Activated CD8-positive, alpha-beta memory T cell treated with anti-CD3 and anti-CD28 coated beads for 48 hours (primary cell): ENCODE measurements at places on chromosomes 1 and 21.
A peak's percentile ranks its signal among the peaks of the same experiment; 100 is the strongest.

GRCh38 chr1:209703834-209704504, 677 bp upstream of the HSD11B1 start:
- no peak for DNase-seq

- DNase-seq: no peak
Measured at GRCh38 chr1:187787736-187788135, 959.0 kb downstream of the PLA2G4A start.

- DNase-seq: no peak
Measured at GRCh38 chr1:157584503-157584902, 13.4 kb downstream of the FCRL4 start.

DNA sequence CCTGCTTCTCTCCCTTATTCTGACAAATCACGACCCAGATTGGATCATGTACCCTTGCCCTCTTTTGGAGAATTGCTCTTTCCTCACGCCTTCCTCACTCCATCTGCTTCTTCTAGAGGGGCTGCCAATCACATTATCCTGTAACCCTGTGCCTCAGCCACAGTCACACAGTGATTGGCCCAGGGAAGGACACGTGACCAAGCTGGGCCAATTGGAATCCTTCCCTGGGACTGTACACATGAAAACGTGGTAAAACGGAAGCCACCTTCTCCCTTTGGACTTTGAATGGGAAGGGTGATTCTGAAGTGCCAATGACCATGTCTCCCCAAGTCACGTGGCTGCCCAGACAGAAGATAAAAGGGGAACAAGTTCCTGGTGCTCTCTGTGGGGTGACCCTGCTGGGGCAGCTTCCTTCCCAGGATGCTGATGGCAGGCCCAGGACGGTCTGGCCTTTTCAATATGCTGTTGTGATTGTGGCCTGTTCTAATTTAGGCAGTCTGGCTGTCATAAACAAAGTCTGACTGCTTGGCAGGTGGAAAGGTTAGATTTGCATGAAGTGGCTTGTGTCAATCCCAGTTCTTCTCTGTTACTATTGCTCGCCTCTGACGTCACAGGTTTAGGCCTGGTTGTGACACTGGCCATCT, 92.9 kb downstream of the UBIAD1 start:
- DNase-seq: no peak

DNA sequence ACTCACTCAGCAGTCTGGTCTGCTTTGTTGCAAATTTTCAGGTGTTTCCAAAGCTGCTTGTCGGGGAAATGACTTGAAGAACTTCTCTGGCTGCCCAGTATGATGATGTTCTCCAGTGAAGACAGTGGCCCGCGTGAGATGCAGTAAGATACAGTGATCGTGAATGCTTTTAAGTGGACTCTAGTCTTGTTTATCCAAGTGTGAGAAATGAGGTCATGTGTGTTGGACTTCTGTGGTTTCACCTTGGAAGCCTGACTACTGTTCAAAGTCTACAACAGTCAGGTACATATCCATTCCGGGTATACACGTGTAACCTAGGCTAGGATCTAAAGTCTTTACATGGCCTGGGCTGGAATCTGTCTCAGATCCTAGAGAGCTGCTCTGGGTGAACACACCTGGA, 29.1 kb downstream of the ZNF695 start:
- no peak for DNase-seq

GRCh38 chr1:68495968-68496679, 758 bp downstream of the DEPDC1 start:
- DNase-seq: no peak

GRCh38 chr1:62316135-62316534, 3.1 kb downstream of the KANK4 start:
- DNase-seq: no peak

GRCh38 chr1:32715901-32716311, 13.3 kb upstream of the SYNC start:
- no peak for DNase-seq

- no peak for DNase-seq
Measured at GRCh38 chr1:115839029-115839678, 1.8 kb downstream of the NHLH2 start.

DNA sequence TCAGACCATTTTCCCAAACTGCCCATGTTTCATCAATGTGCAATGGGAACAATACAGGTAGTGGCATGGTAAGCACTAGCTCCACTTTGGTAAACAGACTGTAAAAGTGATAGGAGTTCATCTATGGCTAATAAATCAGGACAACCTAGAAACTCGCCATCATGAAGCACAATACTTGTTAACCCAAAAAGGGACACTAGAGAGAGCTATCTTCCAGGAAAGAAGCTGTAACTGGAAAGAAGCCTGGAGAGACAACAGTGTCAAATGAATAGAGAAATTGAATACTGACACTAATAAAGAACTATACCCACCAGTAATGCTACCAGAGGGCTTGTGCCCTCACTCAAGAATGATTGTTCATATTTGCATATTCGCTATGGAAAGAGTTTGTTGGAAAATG, 164.7 kb upstream of the RGS18 start:
- DNase-seq: no peak

GRCh38 chr1:62912028-62912638, 128.2 kb downstream of the ATG4C start:
- DNase-seq: no peak

- no peak for DNase-seq
Measured at GRCh38 chr1:202951437-202951836, 6.7 kb downstream of the ADIPOR1 start.

DNA sequence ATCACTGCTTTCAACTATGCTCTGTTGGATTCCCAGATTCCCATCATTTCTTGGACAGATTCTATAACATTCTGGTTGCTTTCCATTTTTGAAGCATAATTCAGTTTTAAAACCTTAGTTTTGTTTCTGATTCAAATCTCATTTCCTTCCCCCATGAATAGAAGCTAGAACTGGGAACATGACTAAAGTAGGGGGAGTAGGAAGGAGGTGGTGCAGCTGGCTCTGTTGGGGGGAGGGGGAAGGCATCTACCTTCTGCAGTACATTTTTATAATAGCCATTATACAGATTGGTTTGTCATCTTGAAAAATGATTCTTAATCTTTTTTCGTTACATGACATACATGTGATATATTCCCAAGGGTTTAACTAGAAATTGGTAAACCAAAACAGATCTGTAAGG, 48.1 kb downstream of the SMG7 start:
- DNase-seq: no peak

- no peak for DNase-seq
Measured at GRCh38 chr1:172906778-172907592, 143.8 kb downstream of the TNFSF18 start.

DNA sequence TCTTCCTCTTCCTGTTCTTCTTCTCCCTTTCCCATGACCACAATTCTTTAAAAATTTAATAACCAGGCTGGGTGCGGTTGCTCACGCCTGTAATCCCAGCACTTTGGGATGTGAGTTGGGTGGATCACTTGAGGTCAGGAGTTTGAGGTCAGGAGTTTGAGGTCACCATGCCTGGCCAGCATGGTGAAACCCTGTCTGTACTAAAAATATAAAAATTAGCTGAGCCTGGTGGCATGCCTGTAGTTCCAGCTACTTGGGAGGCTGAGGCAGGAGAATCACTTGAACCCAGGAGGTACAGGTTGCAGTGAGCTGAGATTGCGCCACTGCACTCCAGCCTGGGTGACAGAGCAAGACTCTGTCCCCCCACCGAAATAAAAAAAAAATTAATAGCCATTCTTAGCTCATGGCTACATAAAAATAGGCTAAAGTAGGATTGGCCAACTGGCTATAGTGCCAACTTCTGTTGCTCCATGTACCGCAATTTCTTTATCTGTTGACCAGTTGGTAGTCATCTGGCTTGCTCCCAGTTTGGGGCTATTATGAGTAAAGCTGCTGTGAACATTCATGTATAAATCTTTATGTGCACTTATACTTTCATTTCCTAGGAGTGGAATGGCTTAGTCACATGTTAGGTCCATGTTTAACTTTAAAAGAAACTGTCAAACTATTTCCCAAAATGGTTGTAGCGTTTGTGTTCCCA, 136.3 kb downstream of the PEX14 start:
- DNase-seq: no peak

- no peak for DNase-seq
Measured at GRCh38 chr1:180560200-180560867, 1.6 kb downstream of the OVAAL start.

- DNase-seq: no peak
Measured at GRCh38 chr1:172398193-172398592, 22.3 kb upstream of the C1orf105 start.

GRCh38 chr1:51189421-51190073, 46.5 kb upstream of the RNF11 start:
- no peak for DNase-seq

- no peak for DNase-seq
Measured at GRCh38 chr1:178038372-178038771, 55.5 kb upstream of the RASAL2 start.

- DNase-seq: peak; percentile 47
Measured at GRCh38 chr1:59146651-59147358, 150.1 kb upstream of the FGGY start.

GRCh38 chr1:245217853-245218608, 63.2 kb downstream of the KIF26B start:
- no peak for DNase-seq
